M059J (cell line): ENCODE measurements at places on chromosomes 5 and 9.

DNA sequence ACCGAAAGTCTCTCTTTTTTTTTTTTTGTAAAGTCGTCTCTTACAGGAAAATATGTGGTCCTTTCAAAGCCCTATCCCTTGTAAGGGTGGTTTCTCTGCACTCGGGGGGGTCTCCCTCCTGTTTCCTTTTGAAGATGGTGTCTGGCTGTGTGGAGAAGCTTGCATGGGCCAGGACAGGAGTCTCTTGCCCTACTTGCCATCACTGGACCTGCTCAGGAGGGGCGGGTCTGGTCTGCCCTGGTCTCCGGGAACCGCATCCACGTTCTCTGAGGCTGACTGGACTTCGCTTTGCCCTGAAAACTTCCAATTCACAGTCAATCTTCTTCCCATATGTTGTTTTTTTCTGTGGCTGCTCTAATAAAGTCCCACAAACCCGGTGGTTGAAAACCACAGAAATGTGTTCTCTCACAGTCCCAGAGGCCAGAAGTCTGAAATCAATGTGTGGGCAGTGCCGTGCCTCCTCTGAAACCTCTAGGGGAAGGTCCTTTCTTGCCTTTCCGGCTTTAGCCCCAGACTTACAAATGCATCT is 92.9 kb upstream of the IER5L start:
- DNase-seq: peak; percentile 95

GRCh38 chr5:143056339-143056704 is 286.1 kb downstream of the ARHGAP26 start:
- DNase-seq: no peak

GRCh38 chr5:159123700-159124099 is 24.0 kb upstream of the EBF1 start:
- no peak for DNase-seq

DNA sequence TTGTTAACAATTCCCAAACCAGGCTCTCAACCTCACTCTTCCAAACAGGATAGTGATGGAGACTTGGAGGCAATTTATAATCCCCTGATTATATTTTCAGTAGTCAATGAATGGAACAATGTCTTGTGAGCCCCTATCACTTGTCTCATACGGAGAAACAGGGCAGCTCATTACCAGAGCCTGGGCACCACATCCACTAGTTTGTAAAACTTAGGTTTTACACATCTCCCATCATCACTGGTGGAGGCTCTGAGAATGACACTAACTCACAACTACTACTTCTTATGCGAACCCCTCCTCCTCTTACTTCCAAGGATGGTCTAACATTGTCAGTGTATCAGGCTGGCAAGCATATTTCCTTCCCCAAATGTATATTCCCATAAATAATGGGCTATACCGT is 253.7 kb downstream of the EPB41L4A start:
- DNase-seq: no peak

GRCh38 chr5:121704291-121704690 is 147.4 kb upstream of the FTMT start:
- no peak for DNase-seq

DNA sequence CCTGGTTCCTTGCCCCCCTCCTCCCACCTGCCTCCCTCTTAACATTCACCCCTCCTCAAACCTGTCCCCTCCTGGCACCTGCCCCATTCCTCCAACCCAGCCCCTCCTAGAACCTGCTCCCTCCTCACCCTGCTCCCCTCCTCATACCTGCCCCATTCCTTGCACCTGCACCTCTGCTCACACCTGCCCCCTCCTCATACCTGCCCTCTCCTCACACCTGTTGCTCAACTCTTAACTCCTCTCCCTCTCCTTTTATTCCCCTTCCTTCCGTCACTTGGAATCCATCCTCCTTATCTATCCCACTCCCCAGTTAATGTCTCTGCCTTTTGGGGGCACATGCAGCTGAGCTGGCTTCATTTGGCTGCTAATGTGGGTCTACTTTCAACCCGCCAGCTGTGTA is 712.1 kb downstream of the MTRR start:
- no peak for DNase-seq

GRCh38 chr5:138711087-138711486 is 42.1 kb upstream of the CTNNA1 start:
- no peak for DNase-seq

DNA sequence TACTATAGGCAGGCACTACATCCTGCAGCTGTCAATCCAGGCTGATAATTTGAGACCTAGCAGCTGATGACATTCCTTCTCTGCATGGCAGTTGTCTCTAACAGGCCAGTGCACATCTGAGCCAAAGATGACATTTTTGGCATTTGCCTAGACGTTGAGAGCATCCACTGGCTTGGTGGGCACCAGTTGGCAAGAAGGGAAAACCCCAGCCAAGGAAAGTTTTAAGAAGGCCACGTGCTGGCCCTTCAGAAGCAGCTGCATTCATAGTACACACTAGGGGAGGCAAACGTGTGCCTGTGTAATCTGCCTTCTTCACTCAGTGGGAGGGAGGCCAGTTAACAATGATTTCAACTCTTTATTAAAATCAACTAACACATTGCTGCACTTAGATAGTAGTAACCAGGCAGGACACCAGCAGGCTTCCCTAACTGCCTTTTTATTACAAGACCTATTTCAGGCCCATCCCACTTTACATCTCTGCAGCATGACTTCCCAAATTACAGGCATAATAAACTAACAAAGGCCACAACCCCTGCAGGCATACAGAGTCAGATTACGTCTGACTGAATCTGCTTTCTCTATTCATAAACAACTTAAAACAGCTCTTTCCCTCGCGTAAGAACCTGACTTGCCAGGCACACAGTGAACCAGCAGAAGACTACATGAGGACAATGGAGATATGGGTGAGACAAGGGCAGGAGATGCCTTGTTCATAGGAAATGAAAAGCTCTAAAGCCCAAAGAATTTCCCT is 576.3 kb downstream of the PDE4D start:
- DNase-seq: peak; percentile 90

- DNase-seq: no peak
Observed at GRCh38 chr9:111271481-111272080, 58.4 kb downstream of the OR2K2 start.
